Activated CD4-positive, alpha-beta T cell treated with anti-CD3 and anti-CD28 coated beads, Interleukin-2, amount 50 U/mL, for 48 hours (primary cell): ENCODE measurements at places on chromosomes 1 and 21.

DNA sequence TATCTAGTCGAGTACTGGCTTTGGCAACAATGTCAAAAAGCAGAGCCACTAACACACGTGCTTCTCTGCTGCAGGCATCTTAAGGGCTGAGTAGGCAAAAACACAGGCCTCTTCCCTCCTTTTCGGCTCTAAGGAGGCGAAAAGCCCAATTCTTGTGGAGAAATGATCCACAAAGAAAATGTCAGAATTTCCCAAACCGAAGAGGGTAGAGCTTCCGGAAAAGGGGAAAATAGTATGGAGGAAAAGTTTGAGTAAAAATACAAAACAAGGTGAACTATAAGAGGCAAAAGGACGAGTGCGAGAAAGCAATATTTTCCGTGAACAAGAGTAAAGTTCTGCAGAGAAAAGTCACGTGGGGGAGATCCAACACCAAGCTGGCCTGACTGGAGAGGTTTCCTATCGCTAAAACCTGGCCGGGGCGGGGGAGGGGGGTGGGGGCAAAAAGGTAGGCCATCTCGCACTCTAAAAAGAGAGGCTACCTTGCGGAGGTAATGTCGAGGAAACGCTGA lies 551 bp downstream of the ZRANB2 start:
- DNase-seq: peak; percentile 29

DNA sequence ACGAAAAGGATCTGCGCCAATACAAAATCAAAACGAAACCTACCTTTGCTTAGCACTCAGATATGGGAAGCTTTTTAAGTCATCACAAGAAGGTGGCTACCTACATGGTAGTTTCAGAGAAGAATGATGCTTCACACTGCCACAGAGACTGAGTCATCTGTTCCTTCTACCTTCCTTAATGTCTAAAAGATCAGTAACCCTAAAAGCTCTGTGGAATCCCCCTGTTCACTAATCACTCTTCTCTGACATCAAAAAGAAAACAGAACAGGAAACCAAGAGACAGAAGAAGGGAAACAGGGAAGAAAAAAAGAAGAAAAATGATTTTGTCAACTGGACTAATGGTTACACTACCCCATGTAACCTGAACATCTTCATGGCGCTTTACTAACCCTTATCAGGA lies 177.2 kb downstream of the SMYD3 start:
- DNase-seq: no peak

DNA sequence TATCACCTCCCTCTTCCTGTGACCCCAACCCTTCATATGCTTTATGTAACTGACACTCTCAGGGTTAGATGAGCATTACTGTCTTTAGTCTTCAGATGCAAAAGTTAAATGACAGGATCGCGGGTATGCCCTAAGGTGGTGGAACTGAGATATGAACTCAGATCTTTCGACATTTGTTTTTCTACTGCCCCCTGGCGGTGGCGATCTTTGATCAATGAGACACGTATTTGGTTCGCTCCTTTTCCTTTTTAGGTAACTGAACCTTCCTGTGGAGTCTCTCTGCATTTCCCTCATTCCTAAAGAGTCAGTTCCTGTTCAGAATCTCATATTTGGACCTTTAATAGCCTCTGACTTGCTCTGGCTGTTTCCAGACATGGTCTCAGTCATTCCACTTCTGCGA lies 47.8 kb upstream of the ZP4 start:
- peak; percentile 4 for DNase-seq

DNA sequence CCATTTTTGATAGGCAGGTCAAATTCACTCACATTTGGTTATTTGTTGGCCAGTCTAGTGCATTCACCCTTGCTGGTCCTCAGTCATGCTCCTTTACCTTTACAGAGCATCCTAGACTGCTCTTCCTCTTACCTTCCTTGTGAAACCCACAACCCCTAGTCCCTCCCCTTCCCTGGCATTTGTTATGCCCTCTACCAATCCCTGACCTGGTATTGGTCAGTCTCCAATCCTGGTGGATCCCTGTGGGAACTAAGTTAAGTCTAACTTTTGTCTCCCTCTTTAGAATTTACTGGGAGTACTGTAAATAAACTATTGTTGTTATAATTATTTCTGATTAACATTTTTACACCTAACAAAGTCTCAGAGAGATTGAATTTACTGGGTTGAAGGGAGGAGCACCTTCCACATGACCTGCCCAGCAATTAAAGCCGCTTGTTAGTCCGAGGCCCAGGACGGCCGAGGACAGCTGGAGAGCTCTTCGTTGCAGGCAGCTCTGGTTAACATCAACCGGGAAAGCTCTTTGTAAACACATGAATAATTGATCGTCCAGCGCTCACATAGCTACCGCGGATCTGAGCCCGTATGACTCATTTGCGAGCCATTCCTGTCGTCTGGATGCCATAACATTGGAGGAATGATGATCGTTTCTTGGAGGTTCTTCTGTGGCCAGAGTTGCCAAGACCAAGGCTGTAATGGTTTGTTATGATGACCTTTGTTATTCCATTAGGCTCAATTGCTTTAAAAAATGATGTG lies 31.9 kb downstream of the MTARC1 start:
- no peak for DNase-seq

- DNase-seq: no peak
Measured at GRCh38 chr1:26578167-26578566, 48.6 kb downstream of the RPS6KA1 start.

DNA sequence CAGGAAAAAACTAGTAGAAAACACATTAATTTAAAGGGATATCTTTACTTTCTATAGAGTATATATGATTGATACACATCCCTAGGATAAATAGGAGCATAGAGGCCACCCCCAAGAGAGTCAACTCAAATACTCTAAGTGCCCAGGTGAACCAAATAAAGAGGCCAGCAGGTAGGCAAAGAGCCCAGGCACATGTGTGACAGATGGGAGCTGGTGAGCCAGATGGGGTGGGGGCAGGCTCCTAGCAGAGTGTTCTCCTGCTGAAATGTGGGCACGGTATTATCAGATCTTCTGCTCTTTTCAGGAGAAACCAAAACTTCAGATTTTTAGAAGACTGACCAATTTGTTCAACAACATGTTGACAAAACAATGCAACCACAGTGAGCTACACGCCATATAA lies 333.4 kb upstream of the PKN2 start:
- DNase-seq: no peak

DNA sequence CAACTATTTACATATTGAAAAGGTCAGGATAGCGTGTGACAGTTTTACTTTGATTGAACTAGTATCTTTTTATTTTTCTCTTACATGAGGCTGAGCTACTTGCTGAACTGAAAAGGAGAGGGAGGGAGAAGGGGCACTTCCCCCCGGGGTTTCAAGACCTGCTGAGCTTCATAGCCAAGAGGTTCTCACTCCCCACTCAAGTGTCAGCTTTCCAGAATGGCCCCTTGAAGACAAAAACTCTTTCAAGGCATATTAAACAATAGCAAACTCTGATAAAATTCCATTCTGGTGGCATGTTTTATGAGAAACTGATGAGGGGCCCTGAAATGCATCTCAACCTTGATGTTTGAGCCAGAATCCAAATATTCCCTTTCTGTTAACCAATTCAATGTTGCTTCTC lies 143.0 kb downstream of the KAZN start:
- DNase-seq: no peak

DNA sequence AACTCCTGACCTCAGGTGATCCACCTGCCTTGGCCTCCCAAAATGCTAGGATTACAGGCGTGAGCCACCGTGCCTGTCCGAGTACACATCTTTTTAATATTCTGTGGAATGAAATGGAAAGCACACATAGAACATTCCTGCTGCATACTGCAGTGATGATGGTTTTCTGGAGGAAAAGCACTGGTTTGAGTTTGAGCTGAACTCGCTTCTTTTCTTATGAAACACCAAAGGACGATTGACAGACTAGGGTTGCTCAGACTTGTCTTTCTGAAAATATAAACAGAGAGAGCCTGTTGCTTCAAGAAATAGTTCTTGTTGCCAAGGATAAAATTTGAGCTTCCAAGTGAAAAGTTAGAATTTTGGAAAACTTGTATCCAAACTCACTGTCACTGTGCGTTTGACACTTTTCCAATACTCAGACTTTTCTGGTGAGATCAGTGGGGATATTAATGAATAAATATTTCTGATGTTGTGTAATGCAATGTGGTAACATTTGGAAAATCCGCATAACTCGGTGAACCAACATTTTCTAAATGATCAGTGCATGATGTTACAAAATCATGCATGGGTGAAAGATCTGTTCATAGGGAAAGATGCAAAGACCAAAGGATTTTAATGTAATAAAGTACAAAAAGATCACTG lies 15.0 kb upstream of the ERMAP start:
- DNase-seq: no peak

- DNase-seq: no peak
Measured at GRCh38 chr1:12709091-12709491, 6.8 kb upstream of the AADACL3 start.

GRCh38 chr1:19240673-19241538 lies 10.4 kb downstream of the EMC1 start:
- DNase-seq: peak; percentile 78

DNA sequence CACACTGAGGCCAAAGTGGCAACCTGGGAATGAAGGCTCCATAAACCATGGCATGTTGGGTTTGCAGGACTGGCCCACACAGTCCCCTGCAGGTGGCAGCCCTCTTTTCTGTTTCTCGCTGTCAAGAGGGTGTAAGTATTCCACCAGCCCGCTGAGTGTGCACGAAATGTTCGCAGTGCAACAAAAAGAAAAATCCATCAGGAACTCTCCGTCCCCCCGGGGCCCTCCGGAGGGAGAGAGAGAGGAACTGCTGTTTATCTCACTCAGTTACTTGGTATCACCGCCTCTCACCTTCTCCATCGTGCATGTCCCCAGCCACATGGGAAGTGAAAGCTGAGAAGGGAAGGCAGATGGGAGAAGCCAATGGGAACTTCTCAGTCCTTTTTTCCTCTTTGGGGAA lies 38.3 kb downstream of the NCF2 start:
- no peak for DNase-seq

DNA sequence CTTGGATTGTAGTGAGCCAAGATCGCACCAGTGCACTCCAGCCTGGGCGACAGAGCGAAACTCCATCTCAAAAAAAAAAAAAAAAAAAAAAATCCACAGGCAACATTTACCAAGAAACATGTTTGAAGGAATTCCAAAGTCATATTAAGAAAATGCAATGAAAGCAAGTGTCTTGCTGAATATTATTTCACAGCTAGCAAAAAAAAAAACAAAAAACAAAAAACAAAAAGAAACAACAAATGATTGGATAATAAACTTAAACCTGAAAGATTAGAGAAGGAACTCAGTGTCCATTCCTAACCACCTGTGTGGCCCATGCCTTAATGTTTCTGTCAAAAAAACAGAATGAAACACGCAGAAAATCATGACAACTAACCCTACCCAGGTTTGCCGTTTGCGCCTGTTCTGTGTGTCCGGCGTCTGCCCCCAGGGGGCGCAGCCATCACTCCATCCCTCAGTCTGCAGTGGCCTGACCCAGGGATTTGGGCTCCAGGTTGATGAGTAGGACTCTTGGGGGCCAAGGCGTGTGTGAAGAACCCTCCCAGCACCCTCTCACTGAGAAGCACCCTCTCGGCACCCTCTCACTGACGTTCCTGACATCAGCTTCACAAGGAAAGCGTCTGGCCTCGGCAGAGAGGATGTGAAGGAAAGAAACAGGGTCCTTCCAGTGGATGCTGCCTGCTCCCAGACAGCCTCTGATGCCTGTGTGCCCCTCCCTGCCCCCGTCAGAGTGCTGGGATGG lies 19.2 kb upstream of the PTTG1IP start:
- peak; percentile 87 for DNase-seq

DNA sequence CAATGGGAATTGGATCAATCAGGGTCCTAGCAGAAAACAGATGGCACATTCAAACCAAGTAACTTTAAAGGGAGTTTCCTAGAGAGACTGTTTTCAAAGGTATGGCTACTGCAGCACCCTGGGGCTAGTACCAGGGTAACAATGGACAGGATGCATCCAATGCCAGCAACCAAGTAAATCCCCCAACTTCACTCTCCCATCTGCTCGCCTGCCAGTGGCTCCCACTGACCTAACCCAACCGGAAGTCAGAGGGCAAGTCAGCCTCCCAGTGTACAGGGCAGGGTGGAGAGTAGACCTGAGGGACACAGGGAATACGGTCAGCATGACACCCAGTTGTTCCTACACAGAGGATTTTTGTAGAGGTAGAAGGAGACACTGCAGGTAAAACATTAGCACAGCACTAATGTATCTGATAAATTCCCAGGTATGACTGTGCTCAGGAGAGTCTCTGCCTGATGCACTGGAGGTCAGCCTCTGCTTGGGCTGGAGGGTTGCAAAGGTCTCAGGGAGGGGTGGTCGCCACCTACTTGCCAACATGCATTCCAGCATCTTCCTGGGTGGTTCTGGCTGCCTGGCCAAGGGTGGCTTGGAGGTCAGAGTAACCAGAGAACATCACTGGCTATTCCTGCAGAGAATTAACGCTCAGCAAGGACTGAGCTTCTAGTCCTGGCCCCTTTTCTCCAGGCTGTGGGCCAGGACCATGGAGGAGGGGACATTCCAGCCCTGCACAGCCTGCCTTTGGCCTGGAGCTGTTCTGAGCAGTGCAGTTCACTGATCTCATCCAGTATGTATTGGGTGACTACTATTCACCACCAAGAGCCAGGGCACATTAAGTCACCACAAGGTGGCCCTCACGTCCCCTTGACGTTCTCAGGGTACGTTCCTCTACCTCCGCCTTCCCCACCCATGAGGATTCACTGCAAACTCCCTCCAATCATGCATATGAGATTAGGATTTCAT lies 5.1 kb upstream of the GJA4 start:
- DNase-seq: no peak

DNA sequence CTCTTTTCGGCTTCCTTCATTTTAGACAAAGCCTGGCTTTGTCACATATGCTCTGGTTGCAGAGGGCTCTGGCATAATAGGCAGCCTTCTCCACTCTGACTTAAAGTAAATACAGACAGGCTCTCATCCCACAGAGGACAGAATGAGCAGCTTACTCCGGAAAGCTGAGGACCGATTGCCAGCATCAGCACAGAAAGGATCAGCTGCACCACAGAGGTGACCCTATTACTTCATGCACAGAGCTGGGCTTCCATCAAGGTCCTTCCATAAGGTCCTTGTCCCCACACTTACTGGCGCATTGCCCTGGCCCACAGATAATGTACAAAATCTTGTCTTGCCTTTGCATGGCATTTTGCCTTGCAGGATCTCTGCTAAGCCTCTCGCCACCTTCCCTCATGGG lies 67.6 kb downstream of the SEC16B start:
- no peak for DNase-seq
